ENCODE measurements at places on chromosomes 7 and 10.

GRCh38 chr10:122115874-122116273, 126.9 kb downstream of the TACC2 start:
- DNase-seq = no peak

- no peak for DNase-seq
Measured at GRCh38 chr7:20233362-20233761, 16.2 kb upstream of the MACC1 start.

DNA sequence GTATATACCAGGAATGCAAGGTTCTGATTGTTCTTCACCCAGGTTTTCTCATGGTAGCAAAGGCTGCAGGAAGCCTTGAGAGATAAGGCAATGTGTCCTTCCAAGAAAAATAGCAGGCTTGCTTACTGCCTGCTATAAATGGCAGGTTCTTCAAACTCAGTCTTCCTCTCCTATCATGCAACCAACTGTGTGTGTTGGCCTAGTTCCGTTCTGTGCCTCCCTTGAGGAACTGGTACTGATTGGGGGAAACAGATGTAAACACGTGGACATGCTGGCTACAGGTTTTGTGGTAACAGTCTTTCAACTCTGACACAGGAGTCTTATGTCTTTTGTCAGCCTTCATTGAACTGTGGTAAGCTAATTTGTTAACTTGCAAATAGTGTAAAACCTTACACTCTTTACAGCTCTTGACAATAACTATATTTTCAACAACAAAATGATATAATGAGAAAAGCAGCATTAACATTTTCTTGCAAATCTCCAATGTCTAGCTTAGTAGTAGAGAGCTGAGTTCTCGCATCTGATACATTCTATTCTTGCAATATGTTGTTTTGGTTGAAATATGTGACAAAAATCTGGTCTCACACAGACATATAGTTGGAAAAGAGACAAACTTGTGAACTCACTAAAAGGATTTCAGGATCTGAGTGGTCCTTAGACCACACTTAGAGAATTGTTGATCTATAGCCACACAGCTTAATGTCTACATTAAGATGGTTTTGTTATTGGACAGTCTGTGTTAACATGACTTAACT, 54.7 kb upstream of the LSM8 start:
- no peak for DNase-seq

DNA sequence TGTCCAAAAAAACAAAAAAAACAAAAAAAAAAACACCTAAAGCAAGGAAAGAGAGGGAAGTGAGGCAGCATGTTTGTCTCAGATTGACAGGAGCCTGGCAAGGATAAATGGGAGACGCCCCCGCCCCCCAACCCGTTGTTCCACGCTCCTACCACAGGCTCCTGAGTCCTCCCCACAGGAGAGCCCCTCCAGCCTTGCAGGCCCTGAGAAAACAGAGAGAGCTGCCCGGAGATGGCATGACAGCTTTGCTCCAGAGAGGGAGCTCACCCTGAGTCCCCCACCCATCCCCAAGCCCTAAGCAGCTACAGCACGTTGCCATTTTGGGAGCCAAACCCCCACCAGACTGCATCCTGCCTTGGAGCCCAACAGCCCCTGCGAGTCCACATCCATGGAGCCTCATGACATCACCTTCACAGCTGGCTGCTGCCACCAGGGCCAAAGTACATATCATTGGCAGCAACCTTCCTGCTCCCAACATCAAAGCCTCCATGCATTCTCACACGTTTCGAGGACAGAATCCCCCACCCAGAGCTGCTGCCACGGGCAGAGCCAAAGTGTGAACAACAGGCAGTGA, 1283.3 kb downstream of the TYW1 start:
- no peak for DNase-seq

DNA sequence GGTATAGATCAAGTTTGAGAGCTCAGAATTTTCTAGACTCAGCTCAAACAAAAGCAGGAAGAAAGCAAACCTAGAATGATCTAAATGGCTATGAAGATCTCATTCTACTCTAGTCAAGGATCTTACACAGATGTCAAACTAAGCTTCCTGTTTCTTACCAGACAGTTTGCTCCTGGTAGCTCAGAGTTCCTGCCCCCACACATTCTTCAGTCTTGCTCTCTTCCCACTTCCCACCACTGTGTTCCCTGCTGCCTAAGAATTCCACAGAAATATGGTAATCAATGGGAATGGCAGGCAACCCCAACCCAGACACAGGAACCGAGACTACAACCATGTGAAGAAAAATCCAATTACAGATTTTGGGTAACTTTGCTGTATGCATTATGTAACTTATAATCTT, 133.4 kb upstream of the PTN start:
- DNase-seq = no peak

GRCh38 chr10:118692872-118693271, 61.9 kb downstream of the CACUL1 start:
- no peak for DNase-seq

DNA sequence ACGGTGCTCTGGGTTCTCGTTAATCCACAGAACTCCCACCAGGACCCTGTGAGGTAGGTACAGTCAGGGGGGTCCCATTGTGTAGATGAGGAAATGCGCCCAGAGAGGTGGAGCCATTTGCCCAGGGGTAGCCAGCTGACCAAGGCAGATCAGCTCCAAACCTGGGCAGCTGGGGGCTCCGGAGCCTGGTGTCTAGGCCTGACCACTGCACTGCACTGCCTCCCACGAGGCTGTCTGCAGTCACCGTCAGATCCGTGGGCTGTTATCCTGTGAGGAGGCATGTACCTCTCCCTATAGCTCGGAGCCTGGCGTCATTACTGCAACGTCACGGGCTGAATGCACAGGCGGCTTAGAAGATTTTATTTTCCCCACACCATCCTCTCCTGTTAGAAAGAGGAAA, 411.8 kb upstream of the FOXK1 start:
- DNase-seq = no peak

GRCh38 chr7:118615-119391, 73.6 kb upstream of the FAM20C start:
- no peak for DNase-seq

DNA sequence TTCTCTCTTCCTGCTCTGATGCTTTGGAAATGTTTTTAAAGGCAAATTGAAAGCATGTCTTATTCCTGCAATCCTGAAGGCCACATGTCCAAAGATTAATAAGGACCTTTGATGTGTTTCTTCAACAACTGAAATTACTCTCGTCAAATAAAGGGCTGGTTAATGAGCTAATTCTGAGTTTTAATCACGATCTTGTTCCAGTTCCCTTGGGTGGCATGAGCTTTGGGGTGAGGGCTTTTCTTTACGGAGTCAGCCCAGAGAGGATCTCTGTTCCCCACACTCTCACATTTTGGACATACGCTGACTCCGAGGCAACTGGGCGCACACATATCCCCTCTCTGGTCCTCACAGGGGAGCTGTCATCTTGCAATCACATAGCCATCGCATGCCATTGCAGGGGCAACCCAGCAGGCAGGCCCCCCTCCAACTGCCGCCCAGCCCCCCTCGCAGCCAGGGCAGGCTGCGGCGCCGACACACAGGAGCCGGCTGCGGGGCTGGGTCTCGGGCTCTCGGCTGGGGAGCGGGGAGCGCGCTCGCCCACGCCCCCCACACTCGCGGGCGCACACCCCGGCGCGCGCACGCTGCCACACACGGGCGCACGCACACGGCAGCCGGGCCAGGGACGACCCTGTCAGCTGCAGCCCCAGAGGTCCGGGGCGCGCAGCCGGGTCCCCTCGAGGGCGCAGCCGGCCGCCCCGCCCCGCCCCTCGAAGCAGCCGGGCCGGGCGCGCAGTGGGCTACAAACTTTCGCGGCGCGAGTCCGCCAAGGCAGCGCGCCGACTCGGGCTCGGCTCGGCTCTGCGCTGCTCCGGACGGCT, at the start of gene GDF10:
GDF10 (plus strand) TSS at position 587 of the 818 bp plus-strand sequence. CDS start 455 bp downstream, outside the sequence.
- no peak for DNase-seq

DNA sequence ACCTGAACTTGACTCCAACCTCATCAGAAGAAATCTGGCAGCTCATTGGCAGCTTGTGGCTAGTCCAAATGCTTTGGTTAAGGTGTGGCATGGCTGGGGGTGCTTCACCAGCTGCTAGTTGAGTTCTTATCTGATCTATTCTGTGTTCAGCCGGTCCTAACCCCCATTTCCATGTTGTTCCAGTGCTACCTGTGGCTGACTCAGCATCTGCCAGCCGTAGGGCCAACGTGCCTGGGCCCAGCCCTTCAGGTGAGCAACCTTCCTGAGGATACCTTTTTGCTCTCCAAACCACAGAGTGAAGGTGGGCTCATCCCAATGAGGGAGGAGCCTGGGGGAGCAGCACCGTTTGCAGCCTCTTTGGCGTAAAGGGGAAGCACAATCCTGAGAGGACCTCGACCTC, 46.8 kb upstream of the C10orf120 start:
- DNase-seq = no peak

GRCh38 chr10:31876652-31877352, 51.8 kb downstream of the ARHGAP12 start:
- DNase-seq = no peak

GRCh38 chr10:24344279-24344678, 135.3 kb downstream of the KIAA1217 start:
- no peak for DNase-seq

GRCh38 chr10:57917019-57917418, 350.7 kb downstream of the IPMK start:
- DNase-seq = no peak

- DNase-seq = no peak
Measured at GRCh38 chr7:133048589-133048988, 33.3 kb downstream of the CHCHD3 start.

DNA sequence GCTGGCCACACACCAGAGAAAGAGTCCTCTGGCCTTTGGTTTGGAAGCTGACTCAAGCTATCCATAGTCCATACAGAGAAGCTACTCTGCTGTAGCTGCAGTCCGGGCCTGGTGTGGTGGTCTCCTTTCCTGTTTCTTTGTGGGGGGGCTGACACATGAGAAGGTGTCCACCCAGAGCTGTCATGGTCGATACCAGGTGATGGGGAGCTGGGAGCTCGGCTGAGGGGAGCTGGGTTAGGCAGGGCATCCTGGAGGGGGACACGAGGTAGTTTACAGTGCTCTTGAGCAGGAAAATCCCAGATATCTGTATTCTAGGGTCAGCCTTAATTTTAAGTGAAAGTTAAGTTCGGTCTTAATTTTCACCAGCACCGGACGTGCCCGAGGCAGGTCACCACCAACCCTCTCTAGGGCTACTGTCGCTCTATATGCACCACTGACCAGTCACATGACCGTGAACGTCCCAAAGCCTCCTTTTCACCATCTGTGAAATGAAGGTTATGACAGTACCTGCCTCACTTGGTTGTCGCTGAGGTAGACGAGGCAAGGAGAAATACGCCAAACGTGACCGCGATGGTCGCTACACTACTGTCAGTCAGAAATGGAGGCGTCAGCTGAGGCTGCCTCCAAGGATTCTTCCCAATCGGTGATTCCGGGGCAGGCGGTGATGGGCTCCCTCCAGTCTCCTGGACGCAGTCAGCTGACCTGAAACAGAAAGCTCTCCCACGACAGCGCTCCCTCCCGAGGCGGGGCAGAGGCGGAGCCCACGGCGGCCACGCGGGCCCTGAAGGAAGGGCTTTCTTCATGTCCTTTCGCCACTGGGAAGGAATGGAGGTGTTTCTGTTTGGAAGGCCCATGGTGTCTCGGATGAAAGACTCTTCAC, 69.4 kb upstream of the SHH start:
- no peak for DNase-seq

DNA sequence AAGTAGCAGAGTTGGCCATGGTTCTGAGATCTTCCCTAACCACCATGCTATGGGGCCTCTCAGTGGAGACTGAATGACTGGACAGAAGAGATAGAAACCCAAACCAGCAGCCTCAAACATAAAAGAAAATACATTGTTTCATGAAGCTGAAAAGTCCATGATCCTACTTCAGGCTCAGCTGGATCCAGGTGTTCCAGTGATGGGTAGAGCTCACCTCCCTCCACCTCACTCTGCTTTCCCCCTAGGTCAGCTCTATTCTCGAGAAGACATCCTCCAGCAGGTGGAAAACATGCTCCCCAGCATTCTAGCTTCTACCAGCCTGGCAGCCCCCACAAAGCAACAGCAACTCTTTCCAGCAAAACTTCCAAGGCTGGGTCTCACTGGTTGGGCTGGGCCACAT, 132.1 kb downstream of the OAT start:
- no peak for DNase-seq

- DNase-seq = no peak
Measured at GRCh38 chr7:29086545-29086944, 59.8 kb downstream of the CPVL start.

All from CD8-positive, alpha-beta memory T cell (primary cell).